ENCODE measurements at places on chromosomes 7 and 10.

- DNase-seq, result no peak
Observed at GRCh38 chr7:90401989-90402388, 1.3 kb upstream of the CLDN12 start.

DNA sequence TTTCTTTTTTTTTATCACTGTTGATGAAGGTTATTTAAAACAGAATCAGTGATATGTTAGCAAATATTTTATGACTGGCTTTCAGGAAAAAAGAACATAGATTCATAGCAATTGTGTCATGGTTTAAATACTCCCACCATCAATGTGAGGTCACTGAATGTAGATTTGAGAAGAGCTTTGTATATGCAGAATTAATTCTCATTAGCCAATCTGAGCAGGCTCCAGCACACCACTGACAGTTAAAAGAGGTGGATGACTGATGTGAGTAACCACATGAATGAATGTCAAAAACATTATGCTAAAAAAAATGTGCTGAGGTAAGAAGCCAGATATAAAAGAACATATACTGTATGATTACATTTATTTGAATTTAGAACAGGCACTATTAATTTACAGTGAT lies 174.8 kb upstream of the KAT6B start:
- DNase-seq, result no peak

DNA sequence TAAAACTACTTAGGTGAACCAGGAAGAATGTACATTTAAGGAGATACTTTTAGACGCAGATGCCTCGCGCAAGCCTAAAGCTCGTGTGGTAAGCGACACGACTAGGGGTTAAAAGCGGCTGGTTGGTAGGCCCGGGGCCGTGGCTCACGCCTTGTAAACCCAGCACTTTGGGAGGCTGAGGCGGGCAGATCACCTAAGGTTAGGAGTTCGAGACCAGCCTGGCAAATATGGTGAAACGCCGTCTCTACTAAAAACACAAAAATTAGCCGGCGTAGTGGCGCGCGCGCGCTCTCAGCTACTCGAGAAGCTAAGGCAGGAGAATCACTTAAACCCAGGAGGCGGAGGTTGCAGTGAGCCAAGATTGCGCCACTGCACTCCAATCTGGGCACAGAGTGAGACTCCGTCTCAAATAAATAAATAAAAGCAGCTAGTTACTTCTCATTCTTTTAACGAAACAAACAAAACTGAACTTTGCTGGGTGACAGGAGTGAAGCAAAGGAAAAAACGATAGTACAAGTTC lies 879 bp downstream of the NUDT5 start:
- DNase-seq, result peak; percentile 8

DNA sequence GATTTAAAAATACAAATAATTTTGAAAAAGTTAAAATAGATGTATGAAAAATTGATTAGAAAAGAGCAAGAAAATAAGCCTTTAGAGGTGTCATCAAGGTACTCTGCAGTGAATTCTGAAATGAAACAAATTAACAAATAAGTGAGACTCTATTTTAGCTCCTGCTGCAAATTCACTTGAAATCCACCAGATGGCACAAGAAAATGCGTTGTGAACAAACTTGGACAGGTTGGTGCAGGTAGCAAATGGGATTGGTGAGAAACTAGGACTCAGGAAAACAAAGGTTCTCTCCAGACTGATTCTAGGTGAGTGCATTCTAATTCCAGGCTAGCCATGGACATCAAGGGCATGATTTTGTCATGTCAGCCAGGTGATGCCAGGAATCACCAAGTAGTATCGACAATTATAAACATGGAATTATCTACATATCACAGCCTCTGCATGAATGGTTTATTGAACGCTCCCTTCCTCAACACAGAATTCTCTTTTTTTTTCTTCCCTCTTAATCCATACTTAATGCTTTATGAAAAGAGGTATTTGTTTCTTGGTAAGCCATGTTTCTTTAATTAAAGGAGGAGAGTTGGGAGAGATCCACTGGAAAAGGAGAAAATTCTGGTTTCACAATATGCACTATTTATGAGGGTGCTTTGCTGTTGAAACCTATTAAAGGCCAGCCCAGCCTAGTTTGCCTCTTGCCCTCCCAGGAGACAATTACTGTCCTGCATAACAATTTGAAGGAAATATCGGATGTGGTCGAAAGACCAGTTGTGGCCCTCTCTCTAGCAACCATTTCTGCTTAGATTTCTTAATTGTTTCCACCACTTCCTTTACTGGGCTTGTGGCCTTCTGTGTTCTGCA lies 118.1 kb downstream of the ZNF365 start:
- DNase-seq, result no peak

GRCh38 chr10:97771055-97771891 lies 526 bp downstream of the SFRP5 start:
- DNase-seq, result no peak

DNA sequence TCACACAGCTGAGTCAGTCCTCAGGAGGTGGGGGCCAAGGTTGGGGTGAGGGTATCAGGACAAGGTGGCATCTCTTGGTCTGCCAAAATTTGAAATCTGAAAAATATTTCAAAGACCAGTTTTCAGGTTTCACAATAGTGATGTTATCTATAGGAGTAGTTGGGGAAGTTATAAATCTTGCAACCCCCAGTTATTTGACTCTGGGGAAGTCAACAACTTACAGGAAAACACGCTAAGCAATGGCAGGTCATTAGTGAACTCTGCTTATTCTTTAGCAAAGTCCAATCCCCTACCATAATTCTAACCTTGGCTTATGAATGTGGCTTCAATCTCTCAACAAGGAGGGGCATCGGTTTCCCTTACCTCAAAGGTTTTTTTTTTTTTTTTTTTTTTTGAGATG lies 94.9 kb downstream of the MARCHF5 start:
- no peak for DNase-seq

DNA sequence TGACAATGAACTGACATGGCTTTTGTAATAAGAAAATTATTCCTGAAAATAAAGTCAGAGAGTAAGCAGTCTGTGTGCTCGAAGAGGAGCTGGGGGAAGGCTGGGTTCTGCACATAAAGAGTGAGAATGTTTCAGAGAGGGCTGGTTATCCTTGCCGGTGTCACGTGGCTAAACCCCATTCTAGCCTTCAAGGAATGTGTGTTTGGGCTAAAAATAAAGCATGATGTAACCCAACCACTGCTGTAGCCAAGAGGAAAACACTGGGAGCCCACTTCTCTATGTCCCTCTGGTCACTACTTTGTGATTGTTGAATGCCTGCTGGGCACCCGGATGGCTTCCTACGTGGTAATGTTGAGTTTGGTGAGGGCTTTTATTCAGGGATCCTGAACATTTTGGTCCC lies 23.5 kb downstream of the WDFY4 start:
- no peak for DNase-seq

DNA sequence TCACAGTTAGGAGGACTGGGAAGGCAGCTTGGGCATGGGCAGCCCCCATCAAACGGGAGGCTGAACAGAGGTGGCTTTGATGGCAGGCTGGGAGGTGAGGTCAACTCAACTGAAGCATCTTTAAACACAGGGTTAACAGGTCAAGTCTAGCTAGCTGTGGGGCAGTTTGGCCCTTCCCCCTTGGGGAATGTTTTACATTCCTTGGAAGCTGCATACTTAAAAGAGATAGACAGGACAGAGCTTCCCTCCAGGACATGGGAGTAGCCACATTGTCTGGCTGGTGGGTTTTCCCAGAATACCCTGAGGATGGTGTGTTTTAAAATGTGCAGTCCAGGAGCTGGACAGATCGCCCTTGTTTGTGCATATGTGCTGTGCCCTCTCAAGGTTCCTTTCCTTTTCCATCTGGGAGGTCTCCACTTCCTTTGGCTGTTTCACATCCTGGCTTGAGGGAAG lies 6.8 kb upstream of the RASSF4 start:
- DNase-seq, result no peak

DNA sequence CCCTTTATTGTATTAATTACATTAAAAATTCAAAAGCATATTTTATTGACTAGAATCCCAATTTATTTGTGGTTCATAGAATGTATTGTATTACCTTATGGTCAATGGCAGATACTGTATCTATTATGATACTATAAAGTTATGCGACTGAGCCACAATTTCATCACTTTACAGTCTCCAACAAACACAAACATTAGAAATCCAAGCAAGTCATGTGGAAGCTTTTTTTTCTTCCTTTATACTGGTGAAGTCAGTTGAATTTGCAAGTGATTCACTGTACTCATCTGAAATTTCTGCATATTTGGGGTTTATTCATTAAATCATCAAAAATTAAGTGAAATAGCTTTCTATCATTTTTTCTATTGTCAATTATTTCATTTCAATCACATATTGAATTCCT lies 54.3 kb downstream of the BMPER start:
- DNase-seq, result no peak

DNA sequence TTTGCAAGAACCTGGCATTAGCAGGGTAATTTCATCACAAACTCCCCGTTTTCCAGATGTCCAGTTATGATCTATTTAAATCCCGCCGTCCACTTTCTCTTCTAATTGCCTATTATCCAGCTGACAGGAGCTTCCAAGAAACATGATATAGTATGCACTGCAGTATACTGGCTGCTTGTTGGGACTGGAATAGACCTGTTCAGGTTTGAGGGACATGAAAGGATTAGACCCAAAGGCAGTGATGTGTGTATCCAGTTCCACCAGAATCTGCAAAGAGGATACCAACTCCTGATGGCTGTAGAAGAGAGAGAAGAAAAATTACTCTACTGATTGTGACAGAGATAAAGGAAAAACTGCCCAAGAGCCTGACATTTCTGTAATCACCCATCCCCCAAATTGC lies 8.9 kb downstream of the MSS51 start:
- DNase-seq, result no peak

GRCh38 chr7:66219805-66220204 lies 14.7 kb downstream of the TPST1 start:
- no peak for DNase-seq

GRCh38 chr10:43166880-43167497 lies 28.7 kb downstream of the CSGALNACT2 start:
- no peak for DNase-seq

DNA sequence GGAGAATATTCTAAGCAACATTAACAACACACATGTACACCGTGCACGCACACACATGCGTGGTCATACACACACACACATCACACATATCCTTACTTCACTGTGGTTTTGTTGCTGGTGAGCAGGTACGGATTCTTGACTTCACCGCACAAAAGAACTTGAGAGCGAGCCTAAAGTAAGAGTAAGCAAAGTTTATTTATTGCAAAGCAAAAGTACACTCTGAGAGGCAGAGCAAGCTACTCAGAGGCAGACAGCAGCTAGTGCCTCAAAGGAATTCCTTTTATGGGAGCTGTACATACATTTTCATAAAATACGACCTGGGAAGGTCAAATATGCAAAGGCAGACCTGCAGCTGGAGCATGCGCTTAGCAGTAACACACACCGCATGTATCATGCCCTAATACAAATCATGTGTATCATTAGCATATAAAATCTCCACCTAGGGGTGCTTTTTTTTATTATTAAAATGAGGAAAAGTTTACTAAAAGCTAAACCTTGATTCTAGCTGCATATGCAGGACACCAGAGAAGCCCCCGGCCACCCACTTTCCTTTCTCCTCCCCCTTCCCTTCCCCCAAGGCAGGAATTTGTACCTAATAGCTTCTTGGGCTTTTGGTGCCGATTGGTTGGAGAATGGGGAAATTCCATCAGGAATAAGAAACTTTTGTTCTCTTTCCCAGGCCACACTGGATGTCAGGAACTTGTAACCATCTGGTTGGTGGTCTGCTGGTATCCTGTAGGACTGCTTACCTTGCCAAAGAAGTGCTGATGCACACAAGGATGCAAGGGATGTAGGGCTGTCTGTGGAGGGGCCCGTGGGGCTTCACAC lies 16.5 kb upstream of the GPR37 start:
- no peak for DNase-seq

GRCh38 chr10:24449321-24449740 lies 240.4 kb downstream of the KIAA1217 start:
- DNase-seq, result no peak

GRCh38 chr10:131314799-131315198 lies 3.3 kb upstream of the TCERG1L start:
- DNase-seq, result no peak

DNA sequence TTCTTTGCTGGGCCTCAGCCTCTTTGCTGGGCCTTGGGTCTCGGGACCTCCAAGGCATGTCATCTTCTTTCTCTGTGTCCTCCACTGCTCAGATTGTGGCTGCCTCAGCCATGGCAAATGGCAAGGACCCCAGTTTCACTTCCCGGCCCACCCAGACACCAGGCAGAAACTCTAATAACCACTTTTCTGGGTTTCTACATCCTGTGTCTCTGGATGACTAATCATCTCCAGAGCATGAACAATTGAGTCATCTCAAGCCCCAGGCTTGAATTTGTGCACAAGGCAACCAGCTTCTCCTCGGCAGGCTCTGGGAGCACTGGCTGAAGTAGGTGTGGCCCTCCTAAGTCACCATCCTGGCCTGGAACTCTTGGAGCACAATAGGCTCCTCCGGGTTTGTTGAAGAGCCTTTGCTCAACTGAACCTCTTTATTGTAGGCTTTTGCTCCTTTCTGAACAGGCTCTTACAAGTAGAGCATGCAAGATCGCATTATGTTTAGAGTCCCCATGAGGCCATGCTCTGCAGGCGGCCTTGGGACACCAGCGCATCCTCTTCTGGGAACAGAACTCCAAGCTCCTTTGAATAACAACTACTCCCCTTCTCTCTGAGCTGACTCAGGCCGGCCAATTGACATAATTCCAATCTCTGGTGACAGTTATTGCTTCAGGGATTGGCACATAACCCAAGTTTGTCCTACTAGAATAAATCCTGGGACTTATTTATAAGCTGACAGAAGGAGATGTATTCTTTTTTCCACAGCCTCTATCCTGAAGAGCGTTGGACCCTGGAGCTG lies 218.1 kb downstream of the WDR11 start:
- DNase-seq, result peak; percentile 16

GRCh38 chr7:71372991-71373390 lies 241.0 kb downstream of the GALNT17 start:
- no peak for DNase-seq

DNA sequence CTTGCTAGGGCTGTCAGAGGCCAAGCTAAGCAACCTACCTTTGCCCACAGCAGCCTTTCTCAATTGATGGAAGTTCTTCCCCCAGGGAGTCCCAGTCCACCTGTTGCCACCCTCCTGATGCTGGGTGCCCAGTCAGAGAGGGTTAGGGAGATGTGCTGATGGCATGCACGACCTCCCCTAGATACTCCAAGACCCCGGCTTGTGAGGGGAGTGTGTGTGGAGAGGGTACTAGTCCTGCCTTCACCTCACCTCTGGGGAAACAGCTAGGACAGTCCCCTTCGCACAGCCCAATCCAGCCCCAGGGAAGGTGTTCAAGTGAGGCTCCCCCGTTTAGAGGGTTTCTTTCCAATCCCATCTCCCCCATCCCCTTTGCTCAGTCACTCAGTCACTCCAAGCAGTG lies 1.3 kb upstream of the UNC5B start:
- no peak for DNase-seq

All from T-helper 1 cell (primary cell).